ENCODE measurements at places on chromosomes 16 and 17.

- no peak for DNase-seq
Observed at GRCh38 chr17:50180620-50181019, 14.8 kb downstream of the SGCA start.

DNA sequence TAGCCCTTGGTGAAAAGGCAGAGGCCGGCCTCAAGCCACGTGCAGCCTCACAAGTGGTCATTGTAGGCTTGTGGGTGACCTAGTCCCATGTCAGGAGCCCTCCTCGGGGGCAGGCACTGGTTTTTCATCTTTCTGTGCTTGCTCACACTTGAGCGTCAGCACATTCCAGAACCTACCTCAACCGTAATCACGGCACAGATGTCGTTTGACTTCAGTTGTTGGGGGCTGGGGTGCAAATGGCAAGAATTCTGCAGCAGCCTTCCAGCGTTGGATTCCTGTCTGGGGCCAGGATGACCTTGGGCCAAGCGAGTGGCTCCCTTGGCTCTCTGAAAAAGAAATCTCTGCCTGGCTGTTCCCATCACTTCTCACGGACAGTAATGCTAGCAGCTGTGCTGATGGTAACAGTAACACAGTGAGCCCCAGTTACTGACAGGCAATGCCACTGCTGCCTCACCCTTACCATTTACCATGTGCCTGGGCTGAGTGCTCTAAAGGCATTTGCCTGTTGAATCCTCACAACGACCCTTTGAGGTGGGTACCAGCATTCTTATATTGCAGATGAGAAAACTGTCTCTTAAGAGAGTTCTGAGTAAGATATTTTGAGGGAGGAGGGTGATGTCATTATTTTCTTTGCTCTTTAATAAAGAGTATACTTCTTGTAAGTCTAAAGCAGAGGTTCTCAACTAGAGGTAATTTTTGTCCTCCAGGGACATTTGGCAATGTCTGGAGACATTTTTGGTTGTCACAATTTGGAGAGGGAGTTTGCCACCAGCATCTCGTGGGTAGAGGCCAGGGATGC, 46.5 kb downstream of the KSR1 start:
- DNase-seq, result no peak

GRCh38 chr17:9175700-9176467, 154.6 kb downstream of the NTN1 start:
- DNase-seq, result no peak

- DNase-seq, result no peak
Observed at GRCh38 chr17:60089096-60089806, 10.5 kb upstream of the HEATR6 start.

- DNase-seq, result no peak
Observed at GRCh38 chr16:84774810-84775209, 45.0 kb upstream of the CRISPLD2 start.

GRCh38 chr17:75036643-75037268, 10.0 kb downstream of the ATP5PD start:
- DNase-seq, result peak; percentile 36

DNA sequence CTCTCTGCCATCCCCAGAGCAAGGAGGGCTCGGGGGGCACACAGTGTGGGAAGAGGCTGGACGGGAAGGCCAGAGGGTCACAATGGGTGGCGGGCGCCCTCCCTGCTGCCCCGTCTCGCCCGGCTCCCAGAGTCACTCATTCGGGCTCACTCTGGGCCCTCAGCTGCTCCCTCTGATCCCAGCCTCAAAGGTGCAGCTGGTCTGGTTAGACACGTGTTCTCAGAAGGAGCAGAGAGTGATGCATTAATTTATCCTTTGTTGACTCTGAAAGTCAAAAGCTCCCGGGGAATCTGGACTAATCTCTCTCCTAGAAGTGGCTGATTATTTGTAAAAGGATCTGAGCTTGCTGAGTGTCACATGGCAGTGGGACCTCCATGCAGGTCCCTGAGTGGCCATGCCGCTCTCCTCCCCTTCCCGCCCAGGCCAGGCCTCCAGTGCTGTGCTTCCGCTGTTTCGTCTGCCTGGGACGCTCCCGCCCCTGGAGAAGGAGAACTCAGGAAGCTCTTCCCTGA, 87.5 kb downstream of the SEC14L1 start:
- DNase-seq, result no peak

DNA sequence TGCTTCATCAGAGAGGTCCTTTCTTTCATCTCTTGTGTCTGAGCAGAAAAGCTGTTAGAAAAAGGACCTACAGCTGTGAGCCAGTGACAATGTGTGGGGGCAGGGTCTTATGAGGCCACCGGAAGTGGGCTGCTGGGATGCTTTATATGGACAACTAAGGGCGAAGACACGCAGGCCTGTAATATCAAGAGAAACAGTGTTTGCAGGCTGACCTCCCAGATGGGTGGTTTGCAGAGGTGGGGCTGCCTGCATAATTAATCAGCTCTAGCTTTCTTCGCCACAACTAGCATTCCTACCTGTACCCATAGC, 30.4 kb upstream of the SALL1 start:
- no peak for DNase-seq

DNA sequence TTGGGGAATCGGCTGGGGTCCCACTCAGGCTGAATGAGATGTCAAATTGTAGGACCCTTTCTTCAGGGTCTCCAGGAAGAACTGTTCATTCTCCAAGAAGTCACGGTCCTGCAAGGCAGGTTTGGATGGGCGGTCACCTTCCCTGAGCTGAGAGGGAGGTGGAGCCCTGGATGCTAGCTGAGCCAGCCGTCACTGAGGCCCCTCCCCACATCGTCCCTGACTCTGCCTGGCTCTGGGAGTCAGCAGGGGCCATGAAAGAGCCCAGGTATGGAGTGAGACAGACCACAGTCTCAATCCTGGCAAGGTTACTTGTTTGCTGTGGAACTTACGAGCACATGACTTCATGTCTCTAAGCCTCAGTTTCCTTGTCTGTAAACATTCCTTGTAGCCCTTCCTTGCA, 6.0 kb upstream of the MRPL38 start:
- no peak for DNase-seq

DNA sequence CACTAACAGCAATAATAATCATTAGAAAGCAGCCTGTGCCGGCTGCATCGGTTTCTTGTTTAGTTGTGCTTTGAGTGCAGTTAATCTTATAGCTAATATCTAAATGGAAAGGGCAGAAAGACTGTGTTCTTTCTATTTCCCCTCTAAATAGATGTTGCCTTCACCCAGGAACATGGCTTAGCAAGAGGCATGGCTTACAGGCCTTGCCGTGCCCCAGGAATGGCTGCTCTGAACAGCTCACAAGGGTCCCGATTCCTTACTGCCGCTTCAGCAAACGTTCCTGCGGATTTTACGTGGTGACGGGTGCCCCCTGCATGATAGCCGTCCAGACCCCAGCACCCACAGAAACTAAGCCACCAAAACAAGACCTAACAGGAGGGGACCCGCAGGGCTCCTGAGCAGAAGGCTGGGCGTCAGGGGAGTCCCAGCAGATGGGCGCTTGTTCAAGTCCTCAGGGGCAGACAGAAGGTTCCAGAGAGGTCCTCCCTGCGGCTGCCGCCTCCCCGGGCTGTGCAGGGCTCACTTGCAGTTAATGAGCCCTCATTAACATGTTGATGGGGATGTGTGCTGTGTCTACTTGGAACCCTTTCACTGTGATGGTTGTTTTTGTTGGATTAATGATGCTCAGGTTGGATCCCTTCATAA, 52.5 kb upstream of the ENPP7 start:
- DNase-seq, result no peak

GRCh38 chr16:47581114-47581513, 120.0 kb downstream of the PHKB start:
- no peak for DNase-seq

DNA sequence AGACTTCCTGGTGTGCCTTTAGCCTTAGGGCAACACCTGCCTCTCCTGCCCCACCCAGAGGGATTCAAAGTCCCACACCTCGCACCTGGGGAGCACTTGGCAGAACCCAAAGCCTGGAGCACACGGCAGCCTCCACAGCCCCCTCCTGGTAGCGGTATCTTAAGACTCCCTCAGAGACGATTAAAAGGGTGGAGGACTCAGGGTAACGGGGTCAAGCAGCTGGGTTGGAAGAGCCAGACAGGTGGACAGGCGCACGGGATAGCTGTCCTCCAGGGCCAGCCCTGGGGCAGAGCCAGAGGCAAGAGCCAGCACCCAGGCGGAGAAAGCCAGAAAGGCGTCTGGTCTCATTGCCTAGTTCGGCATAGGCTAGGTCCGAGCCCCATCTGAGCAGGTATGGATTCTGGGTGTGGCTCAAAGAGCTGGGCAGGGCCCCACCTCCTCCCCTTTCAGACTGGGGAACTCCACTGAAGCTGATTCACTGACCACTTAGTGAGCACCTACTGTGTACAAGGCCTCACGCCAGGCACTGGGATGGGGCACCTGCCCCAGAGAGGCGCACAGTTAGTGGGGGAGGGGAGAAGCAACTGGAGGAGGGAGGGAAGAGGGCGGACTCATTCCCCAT, 55.0 kb upstream of the MEAK7 start:
- DNase-seq, result no peak

- DNase-seq, result peak; percentile 89
Observed at GRCh38 chr17:29143894-29144293, 36.3 kb downstream of the MYO18A start.

GRCh38 chr16:27819881-27820610, 243.5 kb downstream of the GSG1L start:
- DNase-seq, result no peak

DNA sequence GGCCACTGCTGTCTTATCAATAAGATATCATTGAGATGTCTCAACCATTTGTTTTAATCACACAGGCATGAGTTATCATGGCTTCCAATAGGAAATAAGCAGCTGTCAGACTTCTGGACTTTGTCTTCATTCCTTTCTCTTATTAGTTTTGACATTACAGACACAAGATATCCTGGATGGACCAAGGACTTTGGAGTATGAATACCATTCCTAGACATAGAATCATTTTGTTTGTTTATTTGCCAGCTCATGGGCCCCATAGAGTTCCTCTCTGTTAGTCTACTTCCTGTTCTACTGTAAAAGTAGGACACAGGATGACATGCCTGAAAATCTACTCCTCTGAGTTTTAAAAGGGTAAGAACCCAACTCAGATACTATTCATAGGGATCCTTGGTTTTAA, 77.7 kb upstream of the KCNJ16 start:
- DNase-seq, result no peak

DNA sequence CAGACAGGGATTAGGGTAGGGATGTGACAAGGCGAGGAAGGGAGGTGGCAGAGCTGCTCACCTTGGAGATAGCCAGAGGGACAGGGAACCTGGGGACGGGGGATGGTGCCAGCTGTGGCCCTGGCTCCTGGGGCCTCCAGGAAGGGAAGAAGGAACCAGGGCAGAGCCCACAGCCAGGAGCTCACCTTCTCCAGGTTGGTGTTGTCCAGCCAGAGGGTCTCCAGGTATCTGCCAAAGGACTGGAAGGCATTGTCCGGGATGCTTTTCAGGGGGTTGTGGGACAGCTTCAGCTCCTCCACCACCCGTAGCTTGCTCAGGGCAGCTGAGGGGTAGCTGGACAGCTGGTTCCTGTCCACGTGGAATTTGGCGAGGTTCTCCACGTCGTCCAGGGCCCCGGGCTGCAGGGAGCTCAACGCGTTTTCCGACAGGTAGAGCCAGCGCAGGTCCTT, 801 bp downstream of the CHAD start:
- DNase-seq, result no peak

GRCh38 chr17:16314859-16315258, 38.4 kb downstream of the CENPV start:
- DNase-seq, result no peak

DNA sequence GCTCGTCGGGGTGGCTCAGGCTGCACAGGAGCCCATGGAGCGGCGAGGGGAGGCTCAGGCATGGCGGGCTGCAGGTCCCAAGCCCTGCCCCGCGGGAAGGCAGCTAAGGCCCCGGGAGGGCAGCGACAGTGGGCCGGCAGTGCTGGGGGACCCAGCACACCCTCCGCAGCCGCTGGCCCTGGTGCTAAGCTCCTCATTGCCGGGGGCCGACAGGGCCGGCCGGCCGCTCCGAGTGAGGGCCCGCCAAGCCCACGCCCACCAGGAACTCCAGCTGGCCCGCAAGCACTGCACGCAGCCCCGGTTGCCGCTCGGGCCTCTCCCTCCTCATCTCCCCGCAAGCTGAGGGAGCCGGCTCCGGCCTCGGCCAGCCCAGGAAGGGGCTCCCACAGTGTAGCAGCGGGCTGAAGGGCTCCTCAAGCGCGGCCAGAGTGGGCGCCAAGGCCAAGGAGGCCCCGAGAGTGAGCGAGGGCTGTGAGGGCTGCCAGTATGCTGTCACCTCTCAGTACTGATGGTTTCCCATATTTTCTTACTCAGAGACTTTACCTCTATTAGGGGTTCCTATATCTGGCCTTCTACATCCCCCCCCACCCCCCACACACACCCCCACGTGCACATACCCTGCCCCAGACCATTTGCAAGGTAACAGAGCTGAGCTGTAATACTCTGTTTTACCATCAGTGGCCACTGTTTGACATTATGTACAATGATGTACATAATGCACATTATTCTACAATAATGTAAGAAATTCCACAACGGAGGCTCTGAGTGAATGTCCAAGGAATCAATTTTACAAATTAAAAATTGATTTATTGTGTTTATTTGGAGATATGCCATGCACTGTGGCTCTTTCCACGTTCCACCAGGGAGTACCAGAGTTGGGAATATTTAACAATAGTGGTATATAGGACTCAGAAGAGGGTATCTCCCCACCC, 3.7 kb upstream of the VAT1L start:
- DNase-seq, result no peak

DNA sequence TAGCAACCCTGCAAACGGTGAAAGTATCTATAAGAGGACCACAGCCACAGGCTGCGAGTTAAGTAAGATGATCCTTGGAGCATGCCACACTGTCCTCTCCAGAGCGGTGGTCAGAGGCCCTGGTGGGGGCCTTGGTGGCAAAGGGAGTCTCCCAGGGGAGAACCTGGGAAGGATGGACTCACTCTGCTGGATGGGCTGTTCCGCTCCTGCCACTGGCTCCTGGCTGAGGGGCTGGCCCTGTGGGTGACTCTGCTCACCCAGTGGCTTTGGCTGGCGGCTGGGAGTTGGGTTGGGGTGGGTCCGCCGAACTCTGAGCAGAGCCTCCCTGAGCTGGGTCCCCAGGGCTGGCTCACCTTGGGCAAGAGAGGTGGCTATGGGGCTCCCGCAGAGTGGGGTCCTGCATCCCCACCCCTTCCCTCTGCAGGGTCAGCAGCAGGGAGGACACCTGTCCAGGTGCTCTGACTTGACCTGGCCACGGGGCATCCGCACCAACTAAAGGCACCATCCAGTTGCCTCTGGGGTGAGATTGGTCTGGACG, 7.3 kb downstream of the CDK5R1 start:
- no peak for DNase-seq

- DNase-seq, result no peak
Observed at GRCh38 chr17:14038206-14038605, 31.1 kb upstream of the COX10 start.

DNA sequence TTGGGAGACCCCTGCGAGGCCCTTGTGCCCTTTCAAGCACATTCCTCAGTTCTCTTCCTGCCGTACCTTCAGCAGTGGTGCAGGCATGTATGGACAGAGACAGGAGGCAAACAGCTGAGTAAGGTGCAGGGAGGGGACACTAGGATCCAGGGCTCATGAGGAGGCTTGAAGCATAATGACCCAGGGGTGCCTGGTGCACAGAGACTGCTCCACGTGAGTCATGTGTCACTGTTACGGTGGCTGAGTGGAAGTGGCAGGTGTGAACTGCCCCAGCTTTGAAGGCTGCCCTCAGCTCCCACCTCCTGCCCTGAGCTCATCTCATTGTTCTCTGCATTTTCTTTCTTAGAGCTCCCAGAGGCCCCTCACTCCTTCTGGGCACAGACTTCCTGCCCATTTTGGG, 124.8 kb downstream of the NTN1 start:
- DNase-seq, result no peak

- no peak for DNase-seq
Observed at GRCh38 chr17:48679385-48680096, 42.8 kb downstream of the PRAC1 start.

- peak; percentile 65 for DNase-seq
Observed at GRCh38 chr17:44108440-44109311, 14.8 kb downstream of the HDAC5 start.

- peak; percentile 92 for DNase-seq
Observed at GRCh38 chr17:76397687-76398522, 13.5 kb downstream of the SPHK1 start.

All from HuH-7 (cell line).